ENCODE measurements at places on chromosomes 1 and 21.

DNA sequence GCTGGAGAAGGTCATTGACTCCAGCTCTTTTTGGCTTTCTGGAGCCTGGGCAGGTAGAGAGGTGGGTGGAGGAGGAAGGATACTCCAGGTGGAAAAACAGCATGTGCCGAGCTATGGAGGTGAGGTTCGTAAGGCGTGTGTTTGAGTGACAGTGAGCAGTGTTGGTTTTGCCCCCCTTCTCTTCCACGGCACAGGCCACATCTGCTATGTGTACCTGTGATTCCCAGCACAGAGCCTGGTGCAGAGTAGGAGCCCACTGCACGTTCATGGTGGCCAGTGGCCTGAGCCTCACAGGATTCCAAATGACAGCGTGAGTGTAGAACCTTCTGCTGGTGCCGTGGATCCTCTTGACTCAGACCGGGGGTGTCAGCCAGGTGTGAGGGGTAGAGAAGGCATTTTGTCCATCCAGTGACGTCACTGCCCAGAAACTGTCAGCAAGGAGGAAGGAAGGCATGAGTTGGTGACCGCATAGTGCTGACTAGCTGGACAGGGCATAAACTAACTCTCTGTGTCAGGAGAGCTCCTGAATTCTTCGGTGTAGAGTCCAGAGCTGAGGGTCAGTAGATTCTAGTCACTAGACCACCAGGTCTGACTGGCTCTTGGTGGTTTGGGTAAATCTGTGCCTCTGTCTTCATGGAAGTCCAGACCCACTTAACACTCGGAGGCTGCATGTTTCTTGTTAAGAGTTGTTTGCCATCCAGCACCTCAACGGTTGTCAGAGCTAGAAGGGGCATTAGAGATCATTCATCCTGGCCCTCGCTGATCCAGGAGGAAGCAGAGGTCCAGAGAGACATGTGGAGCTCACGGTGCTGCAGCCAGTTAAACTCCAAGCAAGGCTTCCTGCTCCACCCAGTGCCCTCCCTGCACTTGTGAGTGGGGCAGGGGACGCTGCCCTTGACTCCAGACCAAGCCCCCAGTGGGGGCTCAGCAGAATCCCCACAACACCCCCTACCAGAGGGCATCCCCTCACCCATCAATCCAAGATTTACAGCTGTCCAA, 3.8 kb downstream of the QSOX1 start:
- DNase-seq, result no peak

GRCh38 chr21:43315244-43316137, 111.4 kb downstream of the SIK1 start:
- DNase-seq, result no peak

- DNase-seq, result no peak
Observed at GRCh38 chr1:152876827-152877226, 1.3 kb upstream of the SMCP start.

GRCh38 chr1:236861560-236862218, 66.6 kb downstream of the MTR start:
- DNase-seq, result no peak

GRCh38 chr1:97796711-97797110, 124.1 kb downstream of the DPYD start:
- DNase-seq, result no peak

DNA sequence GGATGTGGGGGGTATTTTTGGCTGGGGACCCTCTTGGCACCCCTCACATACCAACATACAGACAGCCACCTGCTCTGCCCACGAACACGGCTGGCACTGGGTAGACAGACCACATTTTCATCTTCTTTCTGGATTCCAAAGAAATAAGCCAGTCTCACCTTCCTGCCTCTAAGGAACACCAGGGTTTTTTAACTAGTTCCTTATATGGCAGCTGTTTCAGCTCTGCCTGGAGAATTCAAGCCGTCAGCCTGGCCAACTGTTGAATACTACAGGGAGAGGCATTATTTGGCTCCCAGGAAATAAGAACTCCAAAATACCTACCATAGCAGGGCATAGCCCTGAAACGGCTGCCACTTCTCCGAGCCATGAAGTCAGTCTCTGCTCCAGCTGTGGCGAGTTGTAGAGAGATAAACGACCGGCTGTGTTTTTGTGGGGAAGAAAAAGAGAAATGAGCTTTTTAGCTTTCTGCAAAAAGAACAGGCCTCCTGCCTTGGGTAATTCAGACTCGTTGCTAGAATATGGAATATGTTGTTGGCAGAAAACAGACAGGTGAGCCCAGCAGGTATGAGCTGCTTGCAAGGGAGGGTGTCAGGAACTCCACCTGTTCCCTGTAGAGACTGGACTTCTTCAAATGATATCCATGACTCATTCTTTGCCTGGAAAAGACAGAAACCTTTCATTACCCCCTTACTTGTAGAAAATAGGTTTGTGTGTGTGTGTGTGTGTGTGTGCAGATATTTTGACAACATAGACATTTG, 51.8 kb downstream of the MT1HL1 start:
- no peak for DNase-seq

GRCh38 chr1:154546264-154547063, 12.0 kb downstream of the UBE2Q1 start:
- DNase-seq, result peak; percentile 32

DNA sequence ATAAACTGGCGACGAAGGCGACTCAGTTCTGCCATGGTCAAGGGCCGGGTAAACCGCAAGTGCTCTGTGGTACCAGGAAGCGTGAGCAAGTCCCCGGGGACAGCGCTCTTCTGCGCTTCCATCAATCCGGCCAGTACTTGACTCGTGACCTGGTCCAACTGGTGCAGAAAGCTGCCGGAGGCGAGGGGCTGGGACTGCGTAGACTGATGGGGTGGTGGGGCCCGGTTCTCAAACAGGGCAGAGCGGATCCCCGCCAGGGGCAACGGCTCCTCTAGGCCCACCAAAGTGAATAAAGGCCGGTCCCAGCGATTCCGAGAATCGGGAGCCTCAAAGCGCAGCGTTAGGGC, 852 bp downstream of the KTI12 start:
- no peak for DNase-seq

- no peak for DNase-seq
Observed at GRCh38 chr1:8483586-8483985, 165.7 kb downstream of the SLC45A1 start.

DNA sequence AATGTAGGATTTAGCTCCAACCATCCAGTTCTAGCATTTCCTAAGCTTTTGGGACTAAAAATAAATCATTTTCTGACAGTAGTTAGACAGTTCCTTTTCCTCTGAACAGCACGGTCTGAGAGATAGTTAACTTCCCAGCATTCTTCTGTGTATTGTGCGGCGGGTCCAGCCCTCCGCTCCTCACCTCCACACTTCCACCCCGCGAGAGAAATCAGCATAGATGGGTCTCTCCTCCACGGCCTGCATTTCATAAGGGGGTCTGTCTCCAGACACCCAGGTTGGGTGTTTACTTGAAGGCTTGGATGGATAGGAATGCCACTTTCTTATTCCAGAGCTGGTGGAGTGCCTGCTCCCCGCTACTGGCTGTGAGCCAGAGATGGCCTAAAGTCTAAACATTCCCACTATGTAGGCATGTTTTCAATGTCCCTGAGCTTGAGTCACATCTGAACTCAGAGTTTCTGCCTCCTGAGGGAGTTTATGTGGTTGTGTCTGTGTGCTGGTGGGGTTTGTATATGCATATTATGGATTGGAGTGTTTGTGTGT, 38.0 kb upstream of the PPP2R5A start:
- DNase-seq, result no peak

- DNase-seq, result no peak
Observed at GRCh38 chr1:222618880-222619596, 1.1 kb downstream of the MIA3 start.

DNA sequence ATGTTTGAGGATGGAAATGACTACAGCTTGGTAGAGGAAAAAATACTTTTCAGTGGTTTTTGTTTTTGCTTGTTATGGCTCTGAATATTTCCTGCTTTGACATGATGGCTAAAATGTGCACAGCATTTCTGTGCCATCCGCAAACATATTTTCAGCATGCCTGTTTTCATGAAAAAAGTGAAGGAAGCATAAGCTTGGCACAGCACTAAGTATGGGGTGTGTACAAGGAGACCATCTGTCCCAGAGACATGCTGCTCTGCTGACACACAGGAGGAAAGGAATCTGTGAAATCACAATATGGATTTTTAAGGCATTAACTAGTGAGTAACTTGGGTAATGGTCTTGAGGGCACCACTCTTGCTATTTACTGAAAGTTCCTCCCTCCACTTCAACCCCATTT, 595.5 kb downstream of the RWDD3 start:
- DNase-seq, result no peak

GRCh38 chr1:2805801-2806430, 4.4 kb upstream of the TTC34 start:
- no peak for DNase-seq

GRCh38 chr1:180278596-180279395, 48.7 kb downstream of the LHX4 start:
- no peak for DNase-seq

GRCh38 chr1:78032996-78033796, 12.6 kb upstream of the GIPC2 start:
- DNase-seq, result no peak

DNA sequence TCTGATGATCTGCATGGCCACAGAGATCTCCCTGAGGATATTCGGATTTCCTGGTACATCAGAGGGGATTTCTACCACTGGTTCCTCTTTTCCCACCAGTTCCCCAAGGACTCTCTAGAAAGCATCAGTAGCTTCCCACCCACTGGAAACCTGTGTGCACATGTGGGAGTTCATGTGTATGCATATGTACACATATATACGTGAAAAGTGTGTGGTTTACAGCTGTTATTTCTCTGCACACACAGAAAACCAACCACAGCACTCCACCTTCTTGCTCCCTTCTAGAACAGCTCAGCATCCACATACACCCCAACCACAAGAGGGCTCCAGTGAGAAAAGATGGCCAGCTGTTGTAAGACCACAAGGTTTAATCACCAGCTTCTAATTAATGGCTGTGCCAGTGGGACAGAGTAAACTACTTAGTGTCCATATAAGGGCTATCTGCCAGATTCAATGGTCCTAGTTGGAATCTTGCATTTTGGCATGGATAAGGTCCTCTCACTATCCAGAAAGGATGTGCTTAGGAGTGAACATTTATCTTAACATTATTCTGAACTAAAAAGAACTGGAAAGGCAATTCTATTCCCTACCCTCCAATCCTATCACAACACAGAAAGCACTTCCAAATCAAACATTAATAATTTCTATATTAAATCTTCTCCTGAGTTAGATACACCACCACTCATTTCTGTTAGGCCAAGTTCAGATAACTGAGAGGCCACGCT, 24.1 kb downstream of the GPR3 start:
- peak; percentile 41 for DNase-seq

Measured in activated CD4-positive, alpha-beta T cell treated with anti-CD3 and anti-CD28 coated beads, Interleukin-2, amount 50 U/mL, for 4 hours (primary cell).